ENCODE measurements at places on chromosomes 4 and X.

DNA sequence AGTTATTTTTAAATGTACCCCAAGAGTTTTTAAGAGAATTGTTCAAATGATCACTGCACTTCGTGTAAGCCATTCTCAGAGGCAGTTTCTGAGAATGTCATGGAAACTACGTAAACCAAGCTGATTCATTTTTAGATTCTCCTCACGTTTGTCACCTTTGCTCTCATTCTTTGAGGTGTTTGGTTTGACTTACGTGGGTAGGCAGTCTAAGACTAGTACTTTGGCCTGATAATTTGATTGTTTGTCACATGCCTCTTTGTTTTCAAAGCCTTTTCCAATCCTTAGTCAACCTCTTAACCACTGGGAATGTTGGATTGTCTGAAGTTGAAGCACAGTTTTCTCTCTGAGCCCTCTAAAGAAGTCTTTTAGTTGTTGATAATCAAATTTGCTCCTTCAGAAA is 10.5 kb downstream of the SEPTIN11 start:
- DNase-seq: no peak

DNA sequence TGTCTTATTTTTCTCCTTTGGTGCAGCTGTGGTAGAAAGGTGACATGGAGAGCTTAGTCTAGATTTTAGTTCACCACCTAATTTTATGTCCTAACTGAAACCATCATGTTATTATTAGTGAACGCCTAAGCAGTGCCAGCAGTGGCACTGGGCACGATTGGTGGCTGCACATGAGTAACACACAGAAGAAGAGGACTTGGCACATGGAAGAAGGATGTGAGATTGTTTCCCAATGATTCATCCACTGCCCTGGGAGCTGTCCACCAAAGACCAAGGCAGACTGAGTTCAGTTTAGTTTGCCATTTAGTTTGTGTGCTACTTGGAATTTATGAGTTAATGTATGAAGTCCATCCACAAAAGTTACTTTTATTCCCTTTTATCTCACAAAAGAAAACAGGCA is 68.1 kb upstream of the NAP1L5 start:
- DNase-seq: no peak

- no peak for DNase-seq
These were observed 26.0 kb upstream of the RASL11B start for GRCh38 chr4:52836120-52836519.

GRCh38 chrX:63889001-63889400 is 104.0 kb upstream of the ARHGEF9 start:
- DNase-seq: no peak

GRCh38 chr4:145216535-145216934 is 36.1 kb upstream of the OTUD4 start:
- DNase-seq: no peak

GRCh38 chrX:17266136-17266535 is 108.9 kb upstream of the NHS start:
- DNase-seq: no peak

- DNase-seq: peak; percentile 68
These were observed 66.1 kb downstream of the TNIP2 start for GRCh38 chr4:2689825-2690700.

DNA sequence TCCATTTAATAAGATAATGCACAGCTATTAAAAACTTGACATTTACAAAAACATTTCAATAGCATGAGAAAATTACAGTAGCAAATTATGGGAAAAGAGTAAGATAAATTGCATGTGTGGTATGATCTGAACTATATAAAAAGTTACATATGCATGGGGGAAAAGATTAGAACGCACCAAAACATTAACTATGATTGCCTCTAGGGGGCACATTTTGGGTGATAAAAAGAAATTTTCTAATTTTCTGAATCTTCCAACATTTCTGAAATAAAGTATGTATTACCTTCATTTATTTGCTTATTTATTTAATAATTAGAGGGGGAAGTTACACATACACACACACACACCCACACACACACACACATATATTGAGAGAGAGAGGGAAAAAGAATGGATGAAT is 19.6 kb upstream of the KDM5C start:
- DNase-seq: no peak

DNA sequence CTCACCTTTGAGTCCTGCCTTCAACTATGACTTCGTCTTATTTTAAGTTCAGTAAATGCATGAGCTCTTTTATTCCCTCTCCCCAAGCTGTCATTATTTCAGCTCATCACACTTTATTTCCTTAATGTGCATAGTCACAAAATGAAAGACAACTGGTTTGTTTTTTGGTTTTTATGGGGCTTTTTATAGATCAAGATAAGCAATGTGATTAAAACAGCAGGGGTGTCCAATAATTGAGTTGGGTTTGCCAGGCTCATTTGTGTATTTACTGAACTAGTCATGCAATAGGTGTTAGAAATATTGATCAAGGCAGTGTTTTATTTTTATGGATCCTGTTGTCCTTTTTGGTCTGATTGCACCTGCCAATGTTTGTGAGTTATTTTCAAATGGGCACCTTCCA is 102.2 kb downstream of the FRMPD4 start:
- no peak for DNase-seq

DNA sequence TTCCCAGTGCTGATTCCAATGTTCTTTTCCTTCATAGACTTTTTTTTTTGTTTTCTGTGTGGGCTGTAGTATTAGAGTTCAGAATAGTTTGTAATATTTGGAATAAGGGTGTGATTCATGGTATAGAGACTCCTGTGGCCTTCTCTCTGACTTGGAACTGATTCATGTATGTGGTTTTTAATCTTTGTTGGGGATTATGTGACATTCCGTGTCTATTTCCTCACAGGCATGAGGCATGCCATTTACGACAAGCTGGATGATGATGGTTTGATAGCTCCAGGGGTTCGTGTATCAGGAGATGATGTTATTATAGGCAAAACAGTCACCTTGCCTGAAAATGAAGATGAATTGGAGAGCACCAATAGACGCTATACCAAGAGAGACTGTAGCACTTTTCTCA is 44.4 kb downstream of the POLR2B start:
- no peak for DNase-seq

DNA sequence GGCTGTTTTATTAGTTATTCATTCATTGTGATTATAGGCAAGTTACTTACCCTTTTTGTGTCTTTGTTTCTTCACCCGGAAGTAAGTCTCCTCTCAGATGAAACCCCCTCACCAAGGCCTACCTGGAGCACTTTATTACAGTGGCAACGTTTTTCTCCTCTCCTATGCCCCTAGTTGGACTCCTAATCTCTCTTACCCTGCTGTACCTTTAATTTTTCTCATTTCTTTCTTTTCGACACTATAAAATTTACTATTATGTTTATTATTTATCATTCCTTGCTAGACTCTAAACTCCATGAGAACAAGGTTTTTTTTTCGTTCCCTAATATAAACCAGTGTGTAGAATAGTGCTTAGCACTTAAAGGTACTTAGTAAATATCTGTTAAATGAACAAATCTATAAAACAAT is 17.5 kb downstream of the STAP1 start:
- DNase-seq: no peak

DNA sequence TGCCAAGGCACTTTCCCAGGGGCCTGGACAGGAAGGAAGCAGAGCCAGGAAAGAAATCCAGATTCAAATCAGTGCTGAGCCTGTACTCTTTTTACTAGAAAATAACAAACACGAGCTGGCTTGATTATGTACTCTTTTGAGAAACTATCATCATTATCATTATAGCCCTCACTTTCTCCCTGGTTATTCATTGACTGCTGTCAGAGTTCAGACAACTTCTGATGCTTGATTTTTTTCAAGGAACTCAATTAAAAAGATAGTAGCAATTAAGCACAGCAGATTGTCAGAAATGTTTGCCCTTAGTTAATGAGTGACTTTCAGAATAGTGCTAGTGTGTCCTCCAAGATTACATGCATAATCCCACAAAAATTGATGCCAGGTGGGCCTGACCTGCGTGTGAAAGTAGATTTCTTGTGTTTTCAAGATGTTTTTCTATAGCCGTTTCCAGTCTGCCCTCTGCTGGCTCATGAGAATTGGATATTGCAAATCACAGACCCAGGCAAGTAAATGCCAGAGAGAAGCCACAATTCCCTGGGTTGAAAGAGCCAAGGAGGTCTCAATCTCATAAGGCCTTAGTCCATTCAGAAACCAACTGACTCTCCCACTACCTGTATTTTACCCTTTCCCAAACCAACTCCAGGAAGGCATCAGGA is 14.3 kb upstream of the PNPLA4 start:
- DNase-seq: no peak

- DNase-seq: no peak
These were observed 42.3 kb upstream of the LNX1 start for GRCh38 chr4:53633608-53634007.

DNA sequence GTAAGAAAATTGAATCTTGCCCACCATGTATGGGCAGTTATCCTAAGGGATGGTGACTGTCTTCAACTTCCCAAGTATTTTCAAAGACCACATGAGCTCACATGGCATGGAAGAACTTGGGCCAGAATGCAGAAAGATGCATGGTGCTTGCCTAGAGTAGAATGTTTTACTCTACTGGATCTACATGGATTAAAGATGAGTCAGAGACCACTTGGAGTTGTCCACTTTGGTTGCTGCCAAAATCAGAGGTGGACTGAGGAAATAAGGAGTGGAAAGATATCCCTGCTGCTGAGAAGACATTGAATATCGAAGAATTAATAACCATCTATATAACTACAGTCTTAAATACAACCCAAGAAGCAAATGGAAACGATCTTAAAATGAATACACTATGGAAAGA is 498.1 kb downstream of the NLGN4X start:
- DNase-seq: no peak

DNA sequence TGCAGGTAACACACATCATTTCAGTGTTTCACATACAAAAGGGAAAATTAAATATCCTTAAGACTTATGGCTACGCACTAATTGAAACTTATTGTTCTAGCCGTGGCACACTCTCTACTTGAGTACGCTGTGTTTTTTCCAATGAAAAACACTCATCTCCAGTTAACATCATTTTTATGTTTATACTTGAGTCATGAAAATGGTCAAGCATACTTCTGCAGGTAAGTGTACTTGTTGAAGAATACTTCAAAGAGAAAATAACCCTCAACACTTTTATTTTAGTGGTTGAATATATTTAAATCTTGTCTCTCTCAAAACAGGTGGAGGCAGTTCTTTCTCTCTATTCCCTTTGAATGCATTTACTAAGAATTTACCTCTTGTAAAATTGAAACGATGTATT is 538.7 kb upstream of the PCDH7 start:
- DNase-seq: no peak

GRCh38 chr4:20881658-20882057 is 181.4 kb downstream of the PACRGL start:
- no peak for DNase-seq

- DNase-seq: no peak
These were observed 53.2 kb downstream of the MAGED4B start for GRCh38 chrX:52015794-52016193.

GRCh38 chrX:13808293-13808692 is 8.6 kb downstream of the GPM6B start:
- no peak for DNase-seq

GRCh38 chrX:43349363-43349762 is 306.7 kb upstream of the MAOA start:
- peak; percentile 15 for DNase-seq

- no peak for DNase-seq
These were observed 13.8 kb downstream of the CYP4V2 start for GRCh38 chr4:186205156-186205555.

GRCh38 chr4:77921701-77922100 is 59.1 kb downstream of the MRPL1 start:
- DNase-seq: no peak

GRCh38 chr4:73902817-73903547 is 33.8 kb downstream of the CXCL1 start:
- no peak for DNase-seq

- DNase-seq: no peak
These were observed 754.1 kb downstream of the PCDH7 start for GRCh38 chr4:31474221-31474620.

GRCh38 chr4:36439556-36439955 is 158.1 kb downstream of the DTHD1 start:
- no peak for DNase-seq

Data from stimulated activated naive CD8-positive, alpha-beta T cell treated with anti-CD3 and anti-CD28 coated beads, Interleukin-15, Interleukin-2, amounts not matched to agents 100 U/mL and 50 U/mL, for 24 hours (primary cell).